ENCODE measurements at places on chromosomes 12 and 14. TPM values are rescaled to one million over a fixed set of nuclear protein-coding genes. Genes with fewer than 3 reads are reported as not detected.

DNA sequence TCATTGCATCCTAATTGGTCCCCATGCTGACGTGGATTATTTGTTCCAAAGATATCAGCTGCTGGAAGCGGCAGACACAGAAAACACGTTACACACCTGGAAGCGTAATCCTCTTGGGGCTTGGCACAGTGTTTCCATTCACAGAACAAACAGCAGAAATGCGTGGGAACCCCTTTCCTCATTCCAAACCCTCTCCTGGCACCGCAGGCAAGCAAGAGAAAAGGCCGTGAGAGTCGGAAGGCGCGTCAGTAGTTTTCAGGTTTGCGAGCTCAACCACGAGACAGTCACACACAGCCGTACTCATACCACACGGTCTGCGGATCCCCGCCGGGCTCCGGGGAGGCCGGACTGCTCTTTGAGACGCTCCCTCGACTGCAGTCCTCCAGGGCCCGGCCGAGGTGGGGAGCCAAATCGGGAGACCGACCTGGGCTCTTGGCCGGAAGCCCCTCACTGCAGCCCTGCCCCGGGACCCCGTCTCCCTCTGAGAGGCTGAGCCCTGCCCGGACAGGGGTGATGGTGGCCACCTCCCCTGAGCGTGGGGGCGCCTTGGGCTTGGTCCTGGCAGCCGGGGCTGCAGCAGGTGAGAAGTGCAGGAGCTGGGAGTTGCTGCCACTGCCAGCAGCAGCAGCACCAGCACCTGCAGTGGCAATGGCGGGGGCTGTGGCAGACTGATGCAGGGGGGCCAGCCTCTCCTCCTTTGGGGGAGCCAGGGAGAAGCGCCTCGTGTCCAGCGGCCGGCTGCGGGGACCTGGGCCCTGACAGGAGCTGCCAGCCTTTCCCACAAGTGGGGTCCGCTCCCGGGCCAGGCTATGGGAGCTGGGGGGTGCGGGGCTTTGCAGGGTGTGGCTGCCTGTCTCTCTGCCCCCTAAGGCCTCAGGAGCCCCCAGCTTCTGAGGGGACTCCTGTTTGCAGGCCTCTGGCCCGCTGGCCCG is 28.1 kb upstream of the GPR68 start:
- no peaks in the 10 kb centered on the region for H3K4me1 ChIP-seq
- no peak overlapping the region for H3K27ac ChIP-seq
- no peaks in the 10 kb centered on the region for H3K27me3 ChIP-seq
- H3K36me3 ChIP-seq, result peaks cover 70% of the 10 kb centered on the region
- no peak for DNase-seq

DNA sequence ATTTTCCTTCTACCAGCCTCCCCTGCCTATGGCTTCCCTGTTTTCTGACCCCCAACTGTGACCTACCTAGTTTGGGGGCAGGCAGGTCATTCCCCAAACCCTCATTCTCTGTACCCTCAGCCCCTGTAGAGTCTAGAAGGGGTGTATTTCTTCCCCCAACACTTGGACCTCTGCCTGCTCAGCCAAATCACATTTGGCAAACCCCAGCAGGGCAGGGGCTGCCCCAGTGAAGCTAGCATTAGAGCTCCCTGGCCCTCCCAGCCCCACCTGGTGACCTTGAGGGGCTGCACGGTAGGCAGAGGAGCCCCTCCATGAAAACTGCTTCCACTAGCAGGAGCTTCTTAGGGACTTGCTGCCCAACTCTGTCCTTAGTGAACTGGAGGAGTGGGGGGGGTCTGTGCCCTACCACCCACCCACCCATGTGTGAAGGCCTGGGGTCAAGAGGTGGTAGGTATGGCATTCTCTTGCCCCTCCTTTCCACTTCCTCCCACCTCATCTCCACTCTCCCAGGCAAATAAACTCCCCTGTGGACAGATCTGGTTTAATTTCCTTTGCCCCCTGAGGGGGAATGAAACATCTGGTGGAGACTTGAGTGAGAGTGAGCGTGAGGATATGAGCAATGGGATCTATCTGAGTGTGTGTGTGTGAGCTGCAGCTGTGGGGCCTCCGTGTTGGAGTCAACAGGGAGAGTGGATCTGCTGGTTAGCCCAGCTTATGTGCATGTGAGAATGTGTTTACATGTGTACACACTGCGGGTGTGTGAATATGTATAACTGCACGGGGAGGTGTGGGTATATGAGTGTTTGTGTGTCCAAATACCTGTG is 1.6 kb downstream of the NXPH4 start:
- peaks cover 73% of the 10 kb centered on the region for H3K4me1 ChIP-seq
- H3K27ac ChIP-seq, result no peak overlapping the region
- no peak for DNase-seq

GRCh38 chr12:94873734-94874517 is 129.6 kb downstream of the NDUFA12 start:
- H3K36me3 ChIP-seq, result no peaks in the 10 kb centered on the region
- peak overlapping the region; percentile 32 for H3K4me3 ChIP-seq
- peak; percentile 4 for DNase-seq
- peaks cover 33% of the 10 kb centered on the region for H3K27me3 ChIP-seq

Gene AKAP6
- 1.3 TPM for total RNA-seq

Gene DRAM1
- 10.0 TPM for total RNA-seq

Gene JPH4
- not detected for total RNA-seq

Gene LUM
- total RNA-seq, result not detected
